Activated T-helper 17 cell treated with anti-CD3 and anti-CD28 coated beads, Interleukin-2, amount 50 U/mL, for 72 hours (primary cell): ENCODE measurements at places on chromosomes 2 and 18. TPM values are rescaled to one million over a fixed set of nuclear protein-coding genes. Genes with fewer than 3 reads are reported as not detected.

GRCh38 chr2:65782996-65783650, 350.7 kb upstream of the SPRED2 start:
- ATAC-seq = no peak

DNA sequence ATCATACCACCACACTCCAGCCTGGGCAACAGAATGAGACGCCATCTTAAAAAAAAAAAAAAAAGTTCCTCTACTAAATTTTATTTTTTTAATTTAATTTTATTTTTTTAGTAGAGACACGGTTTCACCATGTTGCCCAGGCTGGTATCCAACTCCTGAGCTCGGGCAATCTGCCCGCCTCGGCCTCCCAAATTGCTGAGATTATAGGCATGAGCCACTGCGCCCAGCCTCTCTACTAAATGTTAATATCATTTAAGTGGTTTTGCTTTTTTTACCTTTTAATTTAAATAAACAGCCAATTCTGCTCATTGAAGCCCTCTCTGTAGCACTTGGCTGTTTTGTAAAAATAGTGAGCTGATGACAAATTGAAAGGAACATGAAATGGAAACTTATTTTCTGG, 9.2 kb downstream of the RAB17 start:
- no peak for ATAC-seq

The MAPRE2 gene
- 31.6 TPM for total RNA-seq

- ATAC-seq = no peak
These were observed 118.0 kb upstream of the SERTAD2 start for GRCh38 chr2:64771737-64772136.

DNA sequence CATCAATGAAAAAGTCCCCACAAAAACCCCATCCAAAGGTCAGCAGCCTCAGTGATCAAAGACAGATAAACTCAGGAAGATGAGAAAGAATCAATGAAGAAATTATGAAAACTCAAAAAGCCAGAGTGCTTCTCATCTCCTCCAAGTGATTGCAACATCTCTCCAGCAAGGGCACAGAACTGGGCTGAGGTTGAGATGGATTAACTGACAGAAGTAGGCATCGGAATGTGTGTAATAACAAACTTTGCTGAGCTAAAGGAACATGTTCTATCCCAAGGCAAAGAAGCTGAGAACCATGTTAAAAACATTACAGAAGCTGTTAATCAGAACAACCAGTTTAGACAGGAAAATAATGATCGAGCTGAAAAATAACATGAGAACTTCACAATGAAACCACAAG, 442.8 kb upstream of the SYT4 start:
- no peak for ATAC-seq

GRCh38 chr2:12539776-12540562, 176.8 kb upstream of the TRIB2 start:
- no peak for ATAC-seq

DNA sequence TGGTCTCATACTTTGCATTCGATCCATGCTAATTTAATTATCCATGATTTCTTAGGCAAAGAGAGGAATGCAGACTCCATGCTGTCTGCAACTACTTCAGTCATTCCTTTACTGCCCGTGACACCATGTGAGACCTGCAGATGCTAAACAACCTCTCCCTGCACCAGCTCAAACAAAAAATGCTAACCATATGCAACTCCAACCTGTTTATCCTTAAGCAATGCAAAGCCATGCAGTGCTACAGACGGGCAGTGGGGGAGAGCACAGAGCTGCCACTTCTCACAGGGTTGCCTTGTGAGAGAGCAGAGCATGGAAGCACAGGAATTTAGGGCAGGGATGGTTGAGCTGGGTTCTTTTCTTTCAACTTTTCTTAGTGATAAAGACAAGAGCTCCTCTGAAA, 74.9 kb upstream of the KLHL14 start:
- no peak for ATAC-seq

The STAT4 gene
- total RNA-seq = 51.7 TPM

DNA sequence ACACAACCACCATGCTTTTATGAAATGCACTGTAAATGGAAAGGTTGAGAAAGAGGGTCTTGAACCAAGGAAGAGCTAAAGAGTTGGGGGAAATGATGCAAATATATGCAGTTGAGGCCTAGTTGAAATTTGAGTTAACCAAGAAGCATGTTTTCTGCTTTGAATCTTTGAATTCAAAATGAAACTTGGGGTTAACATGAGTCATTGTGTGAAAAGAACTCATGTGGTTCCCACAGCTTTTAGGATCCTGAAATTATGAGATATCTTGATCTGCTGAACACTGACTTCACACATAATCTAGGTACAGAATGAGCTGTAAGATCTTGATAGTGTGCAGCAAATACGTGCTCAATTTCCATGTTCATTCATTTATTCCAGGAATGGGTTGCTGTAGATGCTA, 422.9 kb upstream of the TRIB2 start:
- peak; percentile 94 for ATAC-seq

GRCh38 chr2:239958473-239958765, 66.7 kb downstream of the NDUFA10 start:
- no peak for ATAC-seq

- ATAC-seq = no peak
These were observed 33.9 kb downstream of the ADRA2B start for GRCh38 chr2:96082211-96083063.

The ARHGAP15 gene
- 93.3 TPM for total RNA-seq

The ALK gene
- not detected for total RNA-seq

DNA sequence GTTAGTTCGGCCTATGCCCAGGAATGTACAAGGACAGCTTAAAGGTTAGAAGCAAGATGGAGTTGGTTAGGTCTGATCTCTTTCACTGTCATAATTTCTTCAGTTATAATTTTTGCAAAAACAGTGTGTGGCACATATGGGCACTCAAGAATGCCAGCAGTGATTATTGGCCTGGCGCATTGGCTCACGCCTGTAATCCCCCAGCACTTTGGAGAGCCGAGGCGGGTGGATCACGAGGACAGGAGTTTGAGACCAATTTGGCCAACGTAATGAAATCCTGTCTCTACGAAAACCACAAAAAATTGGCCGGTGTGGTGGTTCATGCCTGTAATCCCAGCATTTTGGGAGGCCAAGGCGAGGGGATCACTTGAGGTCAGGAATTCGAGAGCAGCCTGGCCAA, 75.7 kb upstream of the MSH2 start:
- no peak for ATAC-seq

- ATAC-seq = no peak
These were observed 42.7 kb downstream of the COLEC12 start for GRCh38 chr18:457521-458412.

DNA sequence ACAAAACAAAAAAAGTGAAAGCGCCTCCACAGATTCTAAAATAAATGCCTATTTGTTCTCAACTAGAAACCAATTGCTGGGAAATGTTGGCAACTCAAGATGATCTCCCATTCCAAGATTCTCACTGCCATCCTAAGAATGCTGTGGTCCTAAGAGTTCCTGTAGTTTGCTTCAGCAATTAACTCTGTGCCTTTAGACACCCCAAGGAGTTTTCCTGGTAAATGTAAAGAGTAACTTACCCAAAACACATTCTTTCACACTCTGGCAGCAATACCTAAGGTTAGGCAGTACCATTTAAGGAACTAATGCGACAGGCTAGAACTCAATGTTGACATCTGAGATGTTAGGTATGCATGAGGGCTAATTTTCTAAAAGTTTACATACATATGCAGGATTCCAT, 58.8 kb upstream of the TANK start:
- no peak for ATAC-seq

DNA sequence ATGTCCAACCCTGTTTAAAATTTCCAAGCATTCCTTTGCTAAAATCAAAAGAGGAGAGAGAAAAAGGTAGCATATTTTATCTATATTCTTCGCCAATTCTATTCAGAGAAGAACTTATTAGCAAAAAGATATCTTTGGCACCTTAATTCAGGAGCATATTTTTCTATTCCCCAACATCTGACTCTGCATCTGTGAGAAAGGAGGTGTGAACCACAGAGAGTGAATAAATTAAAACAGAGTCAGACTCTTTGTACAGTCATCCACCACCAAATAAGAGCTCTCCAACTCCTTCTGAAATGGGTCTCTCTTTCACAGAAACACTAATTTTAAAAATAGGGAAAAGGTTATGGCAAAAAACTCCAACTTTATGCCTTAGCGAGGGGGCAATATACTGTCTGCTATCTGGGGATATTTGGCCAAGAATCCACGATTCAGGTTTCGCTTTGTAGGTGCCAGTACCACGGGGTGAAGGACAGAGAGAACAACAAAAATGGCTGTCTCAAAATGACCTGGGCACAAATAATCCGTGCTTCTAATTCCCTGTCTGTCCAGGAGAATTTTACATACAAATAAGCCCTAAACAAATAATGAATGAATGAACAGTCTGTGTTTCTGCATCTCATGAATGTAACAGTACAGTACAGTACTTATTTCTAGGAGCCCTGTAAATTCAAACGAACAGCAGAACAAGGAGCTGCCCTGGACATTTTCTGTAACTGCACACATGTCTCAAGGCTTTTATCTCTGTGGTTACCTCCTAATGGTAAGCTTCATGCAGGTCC, 43.4 kb downstream of the EPB41L3 start:
- no peak for ATAC-seq

The LIMS3 gene
- total RNA-seq = 2.8 TPM

The VRK2 gene
- 14.3 TPM for total RNA-seq

DNA sequence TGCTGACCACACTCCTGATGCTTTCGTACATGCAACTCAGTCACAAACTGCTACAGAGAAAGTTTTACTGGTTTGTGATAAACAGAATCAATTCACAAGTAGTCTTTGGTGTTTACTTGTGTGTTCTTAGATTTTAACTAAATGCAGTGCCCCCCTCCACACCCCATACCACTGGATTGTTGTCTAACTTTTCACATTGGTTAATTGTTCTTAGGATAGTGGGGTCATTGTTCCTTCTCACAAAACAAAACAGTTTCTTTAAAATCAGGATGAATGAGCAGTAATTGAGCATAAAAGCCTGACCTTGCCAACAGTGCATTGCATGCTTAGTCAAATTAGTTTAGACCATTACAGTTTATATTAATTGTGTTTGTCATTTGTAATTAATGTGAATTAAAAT, 14.1 kb upstream of the PNPT1 start:
- no peak for ATAC-seq

GRCh38 chr2:201432621-201433393, 18.5 kb downstream of the TRAK2 start:
- ATAC-seq = no peak

GRCh38 chr2:98448441-98449145, 3.9 kb downstream of the INPP4A start:
- peak; percentile 21 for ATAC-seq

- no peak for ATAC-seq
These were observed 248.9 kb downstream of the TCF4 start for GRCh38 chr18:55338978-55339650.

DNA sequence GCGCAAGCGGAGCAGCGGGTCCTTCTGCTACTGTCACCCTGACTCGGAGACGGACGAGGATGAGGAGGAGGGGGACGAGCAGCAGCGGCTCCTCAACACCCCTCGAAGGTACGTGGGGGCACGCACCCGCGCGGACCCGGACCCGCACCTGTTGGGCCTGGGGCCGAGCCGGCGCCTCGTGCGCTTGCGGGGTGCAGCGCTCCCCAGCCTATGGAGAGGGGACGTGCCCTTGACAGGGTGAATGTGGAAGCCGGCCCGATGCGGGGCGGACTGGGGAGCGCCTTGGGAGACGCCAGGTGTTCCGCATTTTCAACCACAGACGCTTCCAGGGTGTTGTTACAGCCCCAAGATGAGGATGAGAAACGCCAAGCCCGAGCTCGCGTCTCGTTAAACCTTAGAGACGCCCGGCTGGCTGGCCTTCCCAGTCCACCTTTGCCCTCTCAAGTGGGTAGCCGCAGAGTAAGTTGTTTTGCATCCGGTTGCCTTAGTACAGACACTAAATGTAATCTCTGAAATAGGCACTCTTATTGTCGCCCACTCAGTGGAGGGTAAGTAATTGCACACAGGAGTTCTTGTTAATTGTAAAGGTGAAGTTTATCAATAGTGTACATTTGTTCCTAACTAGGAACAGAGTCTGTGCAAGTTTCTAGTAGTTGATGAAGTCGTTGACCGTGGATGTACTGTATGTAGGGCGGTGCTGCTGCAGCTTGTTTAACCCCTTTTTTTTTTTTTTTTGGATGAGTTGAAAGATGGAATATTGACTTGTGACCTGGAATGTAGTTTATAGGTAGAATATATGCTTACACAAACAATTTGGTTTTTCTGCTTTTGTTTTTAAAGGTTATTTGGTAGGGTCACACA, 815 bp downstream of the GMCL1 start:
- peak; percentile 36 for ATAC-seq

The CTAGE1 gene
- total RNA-seq = not detected

GRCh38 chr18:74905247-74905646, 303.7 kb downstream of the PTGR3 start:
- no peak for ATAC-seq

DNA sequence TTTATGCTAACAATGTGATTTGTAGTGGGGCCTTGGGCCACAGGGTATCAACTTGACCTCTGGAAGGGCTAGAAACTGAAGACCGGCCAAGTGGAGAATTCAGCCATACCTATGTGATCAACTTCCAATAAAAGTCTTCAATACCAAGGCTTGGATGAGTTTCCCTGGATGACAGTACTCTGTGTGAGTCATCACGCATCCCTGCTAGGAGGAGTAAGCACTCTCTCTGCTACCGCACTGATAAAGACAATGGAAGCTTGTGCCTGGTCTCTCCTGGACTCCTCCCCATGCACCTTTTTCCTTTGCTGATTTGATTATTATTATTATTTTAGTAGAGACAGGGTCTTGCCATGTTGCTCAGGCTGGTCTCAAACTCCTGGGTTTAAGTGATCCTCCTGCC, 58.1 kb downstream of the SKA1 start:
- no peak for ATAC-seq

The MEP1B gene
- 0.11 TPM for total RNA-seq

The LBX2 gene
- total RNA-seq = 0.39 TPM

- ATAC-seq = no peak
These were observed 819 bp upstream of the KLF11 start for GRCh38 chr2:10042301-10043161.

The ZDBF2 gene
- 14.0 TPM for total RNA-seq

DNA sequence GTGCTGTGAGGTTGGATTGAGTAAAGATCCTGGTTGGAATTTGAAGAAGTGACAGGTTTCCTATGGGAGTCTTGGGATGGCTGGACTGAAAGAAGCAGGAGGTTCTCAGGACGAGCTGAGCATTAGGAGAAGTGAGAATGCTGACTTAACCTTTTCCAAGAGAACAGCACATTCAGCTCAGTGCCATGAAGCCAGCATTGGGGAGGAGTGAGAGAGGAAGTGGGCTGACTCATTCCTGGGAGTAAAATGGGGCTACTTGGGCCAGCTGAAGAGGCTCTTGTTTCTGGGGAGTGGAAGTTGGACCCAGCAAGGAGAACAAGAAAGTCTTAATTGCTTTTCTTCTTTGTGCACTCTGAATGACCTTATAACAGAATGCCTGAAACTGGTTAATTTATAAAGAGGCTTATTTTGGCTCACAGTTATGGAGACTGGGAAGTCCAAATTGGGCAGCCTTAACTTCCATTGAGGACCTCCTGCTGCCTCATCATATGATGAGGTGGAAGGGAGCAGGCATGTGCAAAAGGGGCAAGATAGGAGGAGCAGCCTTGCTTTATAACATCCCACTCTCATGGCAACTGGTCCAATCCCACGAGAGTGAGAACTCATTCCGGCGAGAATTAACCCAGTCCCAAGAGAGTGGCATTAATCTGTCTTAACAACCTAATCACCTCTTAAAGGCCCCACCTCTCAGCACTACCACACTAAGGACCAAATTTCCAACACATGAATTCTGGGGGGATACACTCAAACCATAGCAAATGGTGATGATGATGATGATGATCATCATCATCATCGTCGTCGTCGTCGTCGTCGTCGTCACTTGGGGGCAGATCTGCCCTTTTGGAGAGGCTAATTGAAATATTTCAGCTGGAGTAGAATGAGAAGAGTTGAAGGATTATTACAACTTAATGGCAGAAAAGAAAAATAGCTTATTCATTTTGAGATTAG, 26.1 kb downstream of the DGUOK start:
- peak; percentile 79 for ATAC-seq
